ENCODE measurements at places on chromosomes 6 and 20.
A peak's percentile ranks its signal among the peaks of the same experiment; 100 is the strongest.

DNA sequence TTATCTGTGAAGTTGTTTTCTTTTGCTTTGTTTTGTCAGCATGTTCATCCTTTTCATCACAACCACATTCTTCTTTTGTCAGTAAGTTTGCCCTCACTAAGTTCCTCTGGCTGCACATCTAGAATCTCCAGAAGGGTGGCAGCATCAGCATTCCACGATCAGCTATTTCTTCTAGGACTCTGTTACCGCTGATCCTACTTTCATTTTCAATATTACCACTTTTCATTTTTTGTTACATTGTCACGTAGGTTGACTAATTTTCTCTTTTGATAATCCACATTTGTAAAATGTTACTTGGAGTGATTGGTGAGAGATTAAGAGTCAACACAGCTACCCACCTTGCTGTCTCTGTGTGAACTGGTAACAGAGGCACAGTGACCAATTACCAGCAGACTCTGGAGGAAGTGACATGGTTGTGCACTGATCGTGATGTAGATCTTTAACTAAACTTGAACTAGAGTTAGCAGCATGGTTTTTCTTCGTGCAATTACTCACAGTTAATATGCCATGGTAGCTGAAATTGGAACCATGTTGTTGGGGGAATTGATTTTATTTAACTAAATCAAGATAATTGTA is 307.9 kb upstream of the SLC35B3 start:
- no peak for DNase-seq

GRCh38 chr20:21286775-21287174 is 16.4 kb upstream of the XRN2 start:
- no peak for DNase-seq

GRCh38 chr6:16473908-16474771 is 235.8 kb downstream of the GMPR start:
- no peak for DNase-seq

- DNase-seq = no peak
These were observed 123.1 kb downstream of the RCAN2 start for GRCh38 chr6:46368169-46368536.

GRCh38 chr20:4912380-4913142 is 88.7 kb downstream of the SLC23A2 start:
- no peak for DNase-seq

DNA sequence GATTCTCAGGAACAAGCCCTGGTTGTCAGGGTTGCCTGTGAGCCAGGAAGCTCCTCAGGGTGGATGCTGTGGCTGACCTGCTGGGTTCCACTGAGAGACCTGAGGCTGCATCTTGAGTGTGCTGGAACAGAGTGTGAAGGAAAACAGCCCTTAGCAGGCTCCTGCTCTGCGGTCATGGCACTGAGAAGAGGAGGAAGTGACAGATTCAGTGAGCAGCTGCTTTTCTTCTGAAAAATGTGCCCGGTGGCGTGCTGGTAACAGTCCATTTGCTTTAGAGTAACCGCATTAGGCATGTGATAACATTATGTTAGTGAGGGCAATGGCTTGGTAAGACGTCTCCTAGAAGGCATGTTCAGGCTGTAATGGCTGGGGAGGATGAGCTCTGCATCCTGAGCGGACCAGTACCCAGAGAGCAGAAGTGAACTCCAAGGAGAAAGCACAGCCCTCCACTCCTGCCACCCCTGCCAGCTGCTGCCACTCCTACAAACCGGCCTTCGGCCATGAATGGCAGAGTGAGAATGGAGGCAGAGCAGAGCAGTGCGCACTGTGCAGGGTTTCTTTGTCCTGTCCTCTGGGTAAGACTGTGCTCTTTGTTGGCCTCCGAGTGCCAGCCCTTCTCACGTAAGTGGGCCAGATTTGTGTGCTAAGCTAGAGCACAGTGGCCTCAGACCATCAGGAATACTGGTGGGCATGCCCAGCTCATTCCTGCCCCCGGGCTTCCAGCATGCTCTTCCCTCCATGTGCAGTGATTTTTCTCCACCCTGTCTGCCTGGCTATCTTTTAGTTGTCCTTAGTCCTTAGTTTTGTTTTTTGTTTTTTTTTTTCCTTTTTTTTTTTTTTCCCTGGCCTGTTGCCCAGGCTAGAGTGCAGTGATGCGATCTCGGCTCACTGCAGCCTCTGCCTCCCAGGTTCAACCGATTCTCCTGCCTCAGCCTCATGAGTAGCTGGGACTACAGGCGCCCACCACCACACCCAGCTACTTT is 98.1 kb upstream of the VSTM2L start:
- no peak for DNase-seq

- DNase-seq = no peak
These were observed 16.3 kb upstream of the SDCBP2 start for GRCh38 chr20:1345030-1345755.

GRCh38 chr6:9161731-9162130 is 726.4 kb upstream of the SLC35B3 start:
- DNase-seq = no peak

DNA sequence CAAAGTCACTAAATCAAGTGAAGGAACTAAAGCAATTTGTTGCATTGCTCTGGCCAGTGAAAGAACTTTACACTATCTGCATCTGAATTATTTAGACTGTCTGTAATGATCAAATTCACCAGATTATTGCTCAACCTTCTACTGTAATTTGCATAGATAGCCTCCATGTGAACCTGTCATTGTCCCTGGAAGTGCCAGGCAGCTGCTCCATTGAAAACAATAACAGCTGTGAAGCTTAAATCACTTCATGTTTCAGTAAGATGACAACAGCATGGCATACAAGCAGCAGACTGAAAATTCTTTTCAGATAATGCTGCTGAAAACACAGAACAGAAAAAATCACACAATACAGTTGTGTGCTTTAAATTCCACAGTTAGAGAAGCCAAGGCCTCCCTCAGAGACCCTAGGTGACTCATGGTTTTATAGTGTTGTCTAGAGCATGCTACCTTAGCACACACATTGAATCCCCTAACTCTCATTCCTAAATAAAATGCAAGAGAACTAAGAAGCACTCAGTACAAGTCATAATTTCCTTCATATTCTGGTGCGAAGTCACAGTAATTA is 248.9 kb downstream of the TPBG start:
- DNase-seq = no peak

DNA sequence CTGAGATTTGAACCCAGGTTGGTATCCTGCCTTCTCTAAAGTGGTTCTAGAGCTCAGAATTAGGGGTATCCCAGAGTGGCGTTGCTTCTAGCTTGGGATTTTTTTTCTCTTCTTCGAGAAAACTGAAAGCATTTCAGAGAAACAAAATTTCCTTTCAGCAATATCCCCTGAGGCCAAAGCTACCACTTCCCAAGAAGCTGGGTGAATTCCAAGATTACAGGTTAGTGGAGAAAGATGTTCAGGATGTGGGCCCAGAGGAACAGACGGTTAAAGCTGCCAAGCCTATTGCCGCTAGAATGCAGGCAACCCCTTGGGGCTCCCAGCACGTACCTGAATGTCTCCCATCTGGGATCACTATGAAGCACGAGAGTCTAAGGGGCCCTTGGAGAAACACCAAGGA is 134.1 kb downstream of the FOXO3 start:
- DNase-seq = no peak

DNA sequence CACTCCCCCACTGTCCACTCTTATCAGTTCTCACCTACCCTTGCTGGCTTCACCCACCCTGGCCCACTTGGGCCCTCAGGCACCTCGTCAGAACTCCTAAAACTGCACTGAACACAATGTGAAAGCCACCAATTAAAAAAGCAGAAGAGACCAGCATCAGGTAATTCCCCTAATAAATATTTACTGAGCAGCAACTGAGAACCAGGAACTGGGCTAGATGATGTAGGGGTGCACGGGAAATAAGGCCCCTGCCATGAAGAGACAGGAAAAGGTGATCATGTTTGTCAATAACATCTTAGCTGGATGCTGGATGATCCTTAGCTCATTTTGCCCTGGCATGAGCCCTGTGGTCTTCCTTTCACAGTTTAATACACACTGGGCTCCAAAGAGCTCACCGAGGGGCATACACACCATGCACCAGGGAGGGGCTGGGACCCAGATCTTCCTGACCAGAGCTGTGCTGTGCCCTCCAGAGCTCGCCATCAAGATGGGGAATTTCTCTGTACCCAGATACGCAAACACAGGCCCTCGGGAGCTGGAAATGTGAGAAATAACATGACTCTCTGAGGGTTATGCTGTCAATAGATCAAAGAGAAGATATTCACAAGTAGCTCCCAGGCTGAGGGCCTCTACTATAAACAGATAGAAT is 113.6 kb upstream of the SLC22A16 start:
- DNase-seq = no peak

DNA sequence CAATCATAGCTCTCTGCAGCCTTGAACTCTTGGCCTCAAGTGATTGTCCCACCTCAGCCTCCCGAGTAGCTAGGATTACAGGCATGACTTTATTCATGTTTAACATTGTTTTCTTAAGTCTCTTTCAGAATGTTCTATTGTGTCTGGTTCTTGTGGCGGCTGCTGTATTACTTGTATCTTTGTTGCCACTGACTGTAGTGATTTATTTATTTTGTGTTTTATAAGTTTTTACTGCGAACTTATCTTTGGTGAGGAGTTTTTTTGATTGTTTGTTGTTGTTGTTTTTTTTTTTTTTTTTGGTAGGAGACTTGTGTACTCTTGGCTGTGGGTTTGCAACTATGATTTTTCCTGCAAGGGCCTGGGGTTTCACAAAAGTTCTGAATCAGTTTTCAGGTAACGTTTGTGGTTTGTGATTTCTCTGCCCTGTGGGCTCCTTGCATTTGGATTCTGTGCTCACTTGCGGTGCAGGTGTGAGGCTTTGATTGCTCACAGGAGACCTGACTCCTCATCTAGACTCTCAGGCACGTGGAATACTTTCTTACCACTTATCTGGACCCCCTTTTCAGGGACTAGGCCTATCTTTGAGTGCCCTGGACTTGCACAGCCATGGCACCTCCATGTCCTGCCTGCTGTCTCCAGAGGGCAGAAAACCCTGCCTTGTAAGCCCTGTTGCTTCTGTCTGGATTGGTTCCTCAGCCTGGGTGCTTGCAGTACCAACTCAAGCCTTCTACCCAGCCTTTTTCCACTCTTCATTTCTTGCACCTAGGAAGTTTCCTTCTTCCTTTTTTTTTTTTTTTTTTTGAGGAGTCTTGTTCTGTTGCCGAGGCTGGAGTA is 25.2 kb downstream of the KIF25 start:
- DNase-seq = no peak

DNA sequence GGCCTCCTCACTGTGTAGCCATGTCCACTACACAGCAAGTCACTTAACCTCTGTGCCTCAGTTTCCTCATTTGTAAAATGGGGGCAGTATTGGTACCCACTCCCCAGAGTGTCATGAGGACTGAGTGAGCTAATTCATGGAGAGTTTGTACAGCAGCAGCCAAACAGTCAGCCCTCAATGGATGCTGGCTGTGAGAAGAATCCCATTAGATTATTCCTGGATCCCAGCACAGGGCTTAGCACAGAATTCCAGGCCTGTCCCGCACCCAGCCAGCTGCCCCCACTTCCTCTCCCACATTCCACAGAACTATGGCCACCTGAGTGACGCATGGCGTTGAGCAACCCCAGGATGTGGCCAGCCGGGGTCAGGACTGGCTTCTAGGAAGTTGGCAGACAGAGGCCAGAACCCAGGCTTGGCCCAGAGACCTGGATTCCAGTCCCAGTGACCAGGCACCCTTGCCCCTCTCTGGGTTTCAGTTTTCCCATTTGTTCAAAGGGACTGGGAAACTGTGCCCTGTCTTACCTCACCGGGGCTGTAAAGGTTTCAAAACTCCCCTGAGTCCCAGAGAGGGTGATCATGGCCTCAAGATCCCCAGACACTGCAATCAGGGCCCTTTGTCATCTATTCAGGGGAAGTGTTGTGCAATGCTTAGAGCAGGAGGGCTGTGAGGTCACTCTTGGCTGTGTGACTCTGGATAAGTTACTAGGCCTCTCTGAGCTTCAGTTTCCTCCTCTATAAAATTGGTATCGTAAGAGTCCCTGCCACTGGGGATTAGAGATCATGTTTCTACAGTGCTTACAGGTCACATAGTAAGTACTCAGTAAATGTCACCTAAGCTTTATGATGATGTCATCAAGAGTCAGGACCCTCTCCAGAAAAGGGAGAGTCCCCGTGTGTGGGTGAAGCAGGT is 3.0 kb upstream of the TGM2 start:
- peak; percentile 73 for DNase-seq

DNA sequence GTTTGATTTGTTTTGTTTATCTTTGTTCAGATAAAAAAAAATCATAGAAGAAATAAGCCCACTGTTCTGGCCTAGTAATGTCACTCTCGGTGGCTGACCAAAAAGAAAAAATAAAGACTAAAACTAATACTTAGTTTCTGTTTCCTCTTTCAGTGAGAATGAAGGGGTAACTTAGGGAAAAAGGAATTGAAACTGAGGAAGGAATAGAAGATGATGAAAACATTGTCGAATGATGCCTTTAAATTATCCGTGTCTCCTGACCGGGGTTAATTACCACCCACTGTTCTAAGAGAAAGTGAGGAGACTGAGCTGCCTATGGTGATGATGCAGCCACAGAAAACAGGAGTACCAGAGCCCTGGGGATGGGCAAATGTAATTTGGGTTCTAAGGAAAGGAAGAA is 73.1 kb downstream of the PTCHD4 start:
- no peak for DNase-seq

DNA sequence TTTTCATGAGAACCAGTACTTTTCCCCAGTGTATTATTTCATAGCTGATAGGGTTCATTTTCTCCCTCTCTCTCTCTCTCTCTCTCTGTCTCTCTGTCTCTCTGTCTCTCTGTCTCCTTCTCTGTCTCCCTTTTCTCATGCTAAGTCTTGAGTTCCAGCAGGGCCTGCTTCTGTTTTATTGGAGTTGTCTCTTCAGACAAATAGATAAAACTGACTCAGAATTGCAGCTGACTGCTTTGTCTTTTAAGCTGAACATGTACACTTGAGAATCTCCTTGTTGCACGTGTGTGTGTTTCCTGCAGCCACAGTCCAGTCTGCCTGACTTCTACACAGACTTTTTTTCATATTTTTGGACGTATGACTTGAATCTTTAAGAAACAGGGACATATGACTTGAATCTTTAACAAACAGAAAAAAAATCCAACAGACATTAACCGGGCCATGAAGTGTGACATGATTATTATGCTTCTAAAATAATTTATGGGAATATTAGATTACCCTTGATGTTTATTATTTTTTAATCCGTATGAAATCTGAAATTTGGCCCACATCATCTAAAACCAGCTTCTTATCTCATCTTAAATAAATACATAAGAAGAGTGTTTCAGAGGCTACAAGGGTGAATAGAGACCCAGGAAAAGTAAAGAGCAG is 71.5 kb downstream of the JAG1 start:
- no peak for DNase-seq

DNA sequence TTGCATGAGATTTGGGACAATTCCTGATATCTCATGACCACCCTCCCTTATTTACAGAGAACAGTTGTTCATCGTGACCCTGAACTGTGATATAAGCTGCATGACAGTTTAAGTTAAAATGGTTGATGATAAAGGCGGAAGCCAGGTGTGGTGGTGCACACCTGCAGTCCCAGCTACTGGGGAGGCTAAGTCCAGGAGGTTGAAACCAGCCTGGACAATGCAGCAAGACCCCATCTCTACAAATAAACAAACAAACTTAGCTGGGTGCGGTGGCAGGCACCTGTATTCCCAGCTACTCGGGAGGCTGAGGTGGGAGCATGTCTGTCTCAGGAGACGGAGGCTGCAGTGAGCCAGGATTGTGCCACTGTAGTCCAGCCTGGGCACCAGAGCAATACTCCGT is 24.1 kb downstream of the COL20A1 start:
- no peak for DNase-seq
